Esophagus mucosa (tissue), 1 donor: ENCODE measurements at places on chromosomes 2 and 18. TPM values are rescaled to one million over a fixed set of nuclear protein-coding genes. Genes with fewer than 3 reads are reported as not detected.

The CABYR gene
- 1.4 TPM for total RNA-seq

The CD207 gene
- not detected for total RNA-seq

The TTC27 gene
- total RNA-seq: 16.5 TPM

The CCDC68 gene
- 1.5 TPM for total RNA-seq

The NEU4 gene
- not detected for total RNA-seq

The VWC2L gene
- not detected for total RNA-seq

The SULT1C2 gene
- total RNA-seq: not detected

The DOCK10 gene
- 6.7 TPM for total RNA-seq

The TLX2 gene
- not detected for total RNA-seq

The LYG2 gene
- not detected for total RNA-seq

The RAB27B gene
- total RNA-seq: 35.3 TPM

The ACVR1C gene
- total RNA-seq: 0.64 TPM

The IL1F10 gene
- not detected for total RNA-seq

The FAM237A gene
- total RNA-seq: not detected
